ENCODE measurements at places on chromosomes 6 and 20.

DNA sequence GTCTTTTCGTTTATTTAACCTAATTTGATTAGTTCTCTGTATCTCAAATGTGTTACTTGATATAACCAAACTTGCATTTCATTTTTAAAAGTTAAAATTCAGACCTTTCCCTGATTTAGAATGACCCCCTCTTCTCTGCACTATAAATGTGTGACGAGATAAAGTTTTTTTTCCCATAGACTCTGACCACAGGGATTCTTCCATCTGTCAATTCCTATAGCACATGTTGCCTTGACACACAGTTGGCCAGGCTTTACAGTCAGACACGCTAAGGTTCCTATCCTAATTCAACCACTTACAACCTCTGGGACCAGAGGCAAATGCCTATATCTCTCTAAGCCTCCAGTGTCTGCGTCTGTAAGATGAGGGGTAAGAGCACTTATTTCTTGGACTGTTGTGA lies 40.6 kb downstream of the KCNS1 start:
- DNase-seq: no peak

- no peak for DNase-seq
Measured at GRCh38 chr6:4478098-4478497, 298.1 kb upstream of the CDYL start.

DNA sequence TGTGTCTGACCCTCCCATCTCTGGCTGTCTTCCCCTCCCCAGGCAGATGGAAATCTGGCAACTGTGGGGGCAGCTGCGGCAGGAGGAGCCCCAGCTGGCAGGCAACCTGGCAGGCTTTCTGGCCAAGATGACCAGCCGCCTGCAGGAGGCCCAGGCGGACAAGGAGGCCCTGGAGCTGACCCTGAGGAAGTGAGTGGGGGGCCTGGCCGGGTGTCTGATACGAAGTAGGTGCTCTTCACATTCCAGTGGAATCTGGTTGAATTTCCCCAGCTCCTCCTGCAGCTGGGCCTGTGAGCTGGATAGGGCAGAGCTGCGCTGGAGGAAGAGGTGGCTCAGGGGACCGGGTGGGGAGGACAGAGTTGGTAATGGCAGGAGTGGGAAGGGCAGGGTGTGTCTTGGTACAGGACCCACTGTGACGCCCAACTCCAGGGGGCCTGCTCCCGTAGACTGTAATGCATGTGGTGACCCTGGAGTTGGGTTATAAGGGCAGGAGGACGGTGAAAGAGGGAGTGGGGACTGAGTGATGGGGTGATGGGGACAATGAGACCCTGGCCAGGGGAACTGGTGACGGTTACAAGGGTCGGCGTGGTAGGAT lies 19.7 kb downstream of the RAB44 start:
- DNase-seq: no peak

- no peak for DNase-seq
Measured at GRCh38 chr6:1516742-1517520, 92.8 kb upstream of the FOXC1 start.

- no peak for DNase-seq
Measured at GRCh38 chr6:17859846-17860245, 127.6 kb downstream of the KIF13A start.

DNA sequence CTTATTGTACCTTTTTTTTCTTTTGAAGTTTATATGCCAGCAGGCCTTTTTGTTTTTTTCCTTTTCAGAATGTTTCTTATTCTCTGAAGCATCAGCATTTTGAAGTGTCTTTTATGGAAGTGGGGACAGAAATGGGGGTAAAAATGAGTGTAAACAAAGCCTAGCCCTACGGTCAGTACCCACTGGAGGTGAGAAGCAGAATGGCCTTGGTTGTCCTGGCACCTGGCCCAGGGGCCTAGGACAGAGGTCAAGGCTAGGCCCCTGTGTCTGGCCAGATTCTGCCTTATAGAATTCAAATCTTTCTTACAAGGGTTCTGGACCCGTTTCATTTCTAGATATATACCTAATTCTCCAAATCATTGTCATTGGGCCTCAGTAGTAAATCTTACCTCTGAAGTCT lies 3.5 kb upstream of the C6orf163 start:
- DNase-seq: no peak

- DNase-seq: no peak
Measured at GRCh38 chr6:42817907-42818306, 36.1 kb downstream of the BICRAL start.

GRCh38 chr20:50670126-50670862 lies 21.0 kb downstream of the RIPOR3 start:
- DNase-seq: no peak

GRCh38 chr6:155378724-155379123 lies 64.4 kb upstream of the TFB1M start:
- no peak for DNase-seq

DNA sequence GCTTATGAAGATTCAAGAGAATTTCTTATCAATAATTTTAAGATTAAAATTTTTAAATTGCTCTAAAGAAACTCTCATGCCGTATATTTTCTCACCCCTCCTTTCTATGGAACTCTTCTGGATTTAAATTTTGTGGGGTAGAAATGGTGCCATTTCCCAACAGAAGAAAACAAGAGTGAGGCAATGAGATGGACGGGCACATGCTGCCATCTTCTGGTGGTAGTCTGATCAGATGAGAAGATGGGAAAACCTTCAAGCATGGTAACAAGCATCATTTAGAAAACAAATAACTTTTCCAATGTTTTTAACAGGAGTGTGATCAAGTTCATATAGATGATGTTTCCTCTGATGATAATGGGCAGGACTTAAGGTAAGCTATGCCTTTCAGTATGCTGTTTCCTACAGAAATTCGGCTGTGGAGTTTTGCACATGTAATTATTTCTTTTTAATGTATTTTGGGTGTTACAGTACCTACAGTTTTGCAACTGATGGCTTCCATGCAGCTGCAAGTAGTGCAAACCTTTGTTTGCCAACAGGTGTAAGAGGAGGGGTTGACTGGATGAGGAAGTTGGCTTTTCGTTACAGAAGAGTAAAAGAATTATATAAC lies 271.4 kb downstream of the EYA4 start:
- DNase-seq: peak; percentile 3

- DNase-seq: no peak
Measured at GRCh38 chr20:34978092-34978744, 22.6 kb downstream of the MYH7B start.

GRCh38 chr20:14378326-14378725 lies 40.9 kb upstream of the FLRT3 start:
- DNase-seq: no peak

DNA sequence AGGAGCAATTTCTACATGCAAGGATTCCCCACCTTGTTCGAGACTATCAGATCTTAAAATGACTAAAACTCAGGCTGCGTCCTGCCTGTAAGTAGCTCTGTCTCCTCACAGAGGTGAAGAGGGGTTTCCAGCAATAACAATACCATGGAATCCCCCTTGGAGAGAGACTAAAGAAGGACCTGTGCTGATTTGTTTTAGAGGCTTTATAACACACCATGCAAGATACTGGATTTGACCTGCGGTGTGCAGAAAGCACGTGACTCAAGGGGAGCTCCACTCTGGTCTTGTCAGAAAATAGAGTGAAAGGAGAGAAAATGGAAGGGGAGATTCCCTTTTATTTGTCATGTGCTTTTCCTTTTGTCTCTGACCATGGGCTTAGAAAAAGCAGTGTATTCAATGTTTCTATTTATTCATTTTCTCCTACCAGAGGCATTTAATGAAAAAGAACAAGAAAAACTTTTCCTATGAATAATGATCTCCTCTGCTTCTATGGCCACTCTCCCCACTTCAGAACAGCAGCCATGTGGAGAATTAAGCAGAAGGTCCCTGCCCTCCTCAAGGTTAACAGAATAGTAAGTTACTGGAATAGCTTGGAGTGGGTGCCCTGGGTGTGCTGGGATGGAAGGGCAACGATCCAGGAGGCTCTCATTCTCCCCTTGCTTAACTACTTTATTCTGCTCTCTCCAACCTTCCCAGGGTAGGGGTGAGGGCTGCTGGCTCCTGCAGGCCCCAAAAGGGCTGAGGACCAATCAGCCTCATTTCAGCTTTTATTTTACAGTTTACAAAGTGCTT lies 19.2 kb upstream of the MRPS10 start:
- DNase-seq: no peak

DNA sequence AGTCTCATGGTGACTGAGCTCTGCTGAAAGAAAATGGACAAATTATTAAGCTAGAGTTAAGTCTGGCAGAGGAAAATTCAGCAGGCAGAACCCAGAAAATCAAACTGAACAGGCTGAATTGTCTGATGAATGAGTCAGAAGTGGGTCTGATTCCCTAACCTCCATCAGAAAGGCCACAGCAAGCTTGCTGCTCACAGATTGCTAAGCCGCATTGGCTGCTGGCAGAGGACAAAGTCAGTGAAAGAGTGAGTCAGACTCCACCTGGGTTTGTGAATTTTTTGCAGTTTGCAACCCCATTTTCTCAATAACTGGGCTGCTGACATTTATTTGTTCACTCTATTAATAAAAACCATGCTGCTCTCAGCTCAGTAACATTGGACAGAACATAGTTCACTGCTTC lies 191.3 kb downstream of the EPM2A start:
- DNase-seq: no peak

DNA sequence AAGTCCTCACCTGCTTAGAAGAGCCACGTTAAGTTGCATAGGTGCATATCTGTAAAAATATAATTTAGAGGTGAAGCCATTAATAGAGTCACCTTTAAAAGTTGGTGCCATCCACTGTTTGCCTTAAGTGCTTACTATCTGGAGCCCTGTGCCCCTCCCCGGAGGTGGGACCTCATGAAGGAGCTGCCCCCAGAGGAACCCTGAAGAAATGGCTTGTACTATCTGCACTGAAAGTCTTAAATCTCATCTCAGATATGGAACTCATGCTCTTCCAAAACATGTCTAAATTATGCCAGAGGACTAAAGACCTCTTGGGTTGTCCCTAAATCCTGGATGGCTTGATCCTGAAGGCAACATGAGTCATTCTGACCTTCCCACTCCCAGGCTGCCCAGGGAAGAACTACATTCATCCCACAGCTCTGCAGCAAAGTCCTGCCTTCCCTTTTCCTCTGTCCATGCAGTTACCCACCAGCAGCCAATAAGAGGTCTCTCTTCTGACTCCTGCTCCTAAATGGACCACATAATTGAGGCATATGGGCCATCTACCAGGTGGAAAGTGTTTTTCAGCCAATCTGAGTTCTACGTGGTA lies 85.3 kb downstream of the ASXL1 start:
- DNase-seq: no peak

DNA sequence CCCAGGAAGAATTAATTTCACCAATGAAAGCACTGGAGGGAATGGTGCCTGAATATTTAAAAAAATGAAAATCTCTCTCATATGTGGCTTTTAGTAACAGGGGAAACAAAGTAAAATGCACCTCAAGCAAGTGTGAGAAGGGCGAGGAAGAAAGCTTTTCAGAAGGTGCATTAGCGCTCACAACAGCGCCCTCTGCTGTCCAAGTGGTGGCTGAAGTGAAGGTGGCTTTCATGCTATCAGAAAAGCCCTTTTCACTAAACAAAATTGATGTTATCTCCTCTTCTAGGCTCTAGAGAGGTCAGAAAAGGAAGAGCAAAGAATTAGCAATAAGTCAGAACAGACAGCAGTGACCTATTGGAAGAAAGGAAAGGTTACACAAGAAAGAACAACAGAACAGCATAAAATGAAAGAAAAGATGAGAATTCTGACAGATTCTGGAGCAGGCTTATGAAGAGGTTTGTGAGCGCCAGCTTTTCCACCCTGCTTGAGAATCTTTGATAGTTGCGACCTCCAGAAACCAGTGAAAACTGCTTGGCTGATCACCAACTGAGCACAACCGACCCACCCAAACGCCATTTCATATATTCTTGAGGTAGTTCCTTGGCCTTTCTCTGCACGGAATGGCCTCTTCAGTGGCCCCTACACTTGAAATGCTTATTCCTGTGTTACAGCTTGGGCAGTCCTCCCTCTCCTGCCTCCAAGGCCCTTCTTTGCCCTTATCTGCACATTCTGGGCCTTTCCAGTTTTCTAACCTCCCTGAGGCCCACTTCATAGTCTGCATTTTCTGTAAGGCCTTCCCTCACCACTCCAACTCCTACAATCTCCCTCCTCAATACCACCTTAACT lies 45.3 kb downstream of the SMLR1 start:
- DNase-seq: peak; percentile 6

DNA sequence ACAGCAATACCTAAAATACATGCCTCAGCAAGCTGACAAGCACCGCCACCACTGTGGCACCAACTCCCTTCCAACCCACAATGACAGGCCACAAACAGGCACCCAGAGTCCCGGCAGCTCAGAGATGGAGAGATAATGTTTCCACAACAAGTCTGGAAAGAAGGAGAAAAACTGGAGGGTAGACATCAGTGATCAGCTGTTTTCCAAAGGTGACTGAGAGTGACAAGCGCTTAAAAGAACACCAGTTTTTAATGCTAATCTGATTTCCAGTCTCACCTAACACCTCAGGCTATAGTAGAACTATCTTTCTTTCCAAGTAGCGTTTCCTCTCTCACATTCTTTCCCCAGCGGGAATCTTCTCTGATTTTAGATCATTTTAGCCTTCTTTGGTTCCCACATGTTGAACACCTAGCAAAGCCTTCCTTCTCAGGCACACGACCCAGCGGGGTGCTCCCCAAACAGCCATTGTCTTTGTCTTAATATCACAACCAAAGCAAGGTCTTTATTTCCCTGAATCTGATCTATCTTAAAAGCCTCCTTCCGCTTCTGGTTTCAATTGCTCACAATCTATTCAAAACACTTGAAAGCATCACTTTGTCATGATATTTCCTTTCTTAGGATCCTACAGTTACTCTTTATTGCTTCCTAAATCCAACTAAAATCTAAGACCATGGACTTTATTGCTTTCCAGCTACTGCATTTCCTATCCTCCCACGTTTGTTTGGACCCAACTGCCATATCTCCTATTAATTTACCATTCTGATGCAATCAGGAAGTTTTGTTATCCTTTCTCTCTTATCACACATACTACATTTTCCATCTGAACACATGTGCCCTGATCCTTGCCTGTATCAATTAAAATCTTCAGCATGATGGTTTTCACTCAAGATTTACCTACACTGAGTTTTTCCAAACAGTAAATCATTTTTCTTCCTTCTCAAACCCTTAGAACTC lies 282.7 kb downstream of the ADGB start:
- no peak for DNase-seq

DNA sequence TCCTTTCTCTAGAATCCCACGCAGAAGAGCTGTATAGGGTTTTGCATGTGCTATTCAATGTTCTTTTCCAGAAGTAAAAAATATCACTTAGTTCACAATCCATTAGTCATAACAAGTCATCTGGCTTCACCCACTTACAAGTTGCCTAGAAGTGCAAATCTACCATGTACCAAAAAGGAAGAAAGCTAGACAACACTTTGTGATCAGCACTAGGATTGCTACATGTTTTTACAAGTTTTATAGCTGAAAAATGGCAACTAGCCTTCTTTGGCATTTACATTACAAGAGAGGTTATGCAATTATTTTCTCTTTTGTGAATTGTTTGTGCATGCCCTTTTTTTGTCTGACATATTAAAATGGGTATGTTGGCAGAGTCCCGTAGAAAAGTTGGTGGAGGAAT lies 85.6 kb upstream of the PTPRK start:
- DNase-seq: no peak

GRCh38 chr20:25457886-25458680 lies 50.6 kb downstream of the GINS1 start:
- no peak for DNase-seq

- DNase-seq: no peak
Measured at GRCh38 chr6:42533794-42534193, 30.0 kb upstream of the UBR2 start.

GRCh38 chr6:164163239-164163638 lies 748.7 kb downstream of the QKI start:
- DNase-seq: no peak

GRCh38 chr6:111231090-111231459 lies 143.8 kb downstream of the SLC16A10 start:
- no peak for DNase-seq
